Mesenchymal stem cell (in vitro differentiated cells and primary cell): ENCODE measurements at places on chromosomes 6 and 20.

DNA sequence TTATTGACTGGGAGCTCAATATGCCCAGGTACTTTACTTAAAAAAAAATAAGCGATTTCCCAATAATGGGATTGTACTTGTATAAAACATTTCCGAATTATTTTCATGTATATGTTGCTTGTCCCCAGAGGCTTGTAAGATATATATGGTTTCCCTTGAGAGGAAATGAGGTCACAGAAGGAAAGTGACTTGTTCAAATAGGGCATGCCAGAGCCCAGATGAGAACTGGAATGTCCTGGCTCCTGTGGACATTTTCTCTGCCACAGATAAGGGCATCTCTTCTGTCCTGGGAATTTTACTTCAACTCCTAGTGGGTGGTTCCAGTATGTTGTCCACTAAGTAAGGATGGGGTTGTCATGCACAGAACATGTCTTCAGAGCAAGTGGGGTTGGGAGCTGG, 63.0 kb downstream of the LYRM2 start:
- DNase-seq: no peak

- no peak for DNase-seq
These were observed 1.9 kb upstream of the SLC4A11 start for GRCh38 chr20:3240776-3241363.

DNA sequence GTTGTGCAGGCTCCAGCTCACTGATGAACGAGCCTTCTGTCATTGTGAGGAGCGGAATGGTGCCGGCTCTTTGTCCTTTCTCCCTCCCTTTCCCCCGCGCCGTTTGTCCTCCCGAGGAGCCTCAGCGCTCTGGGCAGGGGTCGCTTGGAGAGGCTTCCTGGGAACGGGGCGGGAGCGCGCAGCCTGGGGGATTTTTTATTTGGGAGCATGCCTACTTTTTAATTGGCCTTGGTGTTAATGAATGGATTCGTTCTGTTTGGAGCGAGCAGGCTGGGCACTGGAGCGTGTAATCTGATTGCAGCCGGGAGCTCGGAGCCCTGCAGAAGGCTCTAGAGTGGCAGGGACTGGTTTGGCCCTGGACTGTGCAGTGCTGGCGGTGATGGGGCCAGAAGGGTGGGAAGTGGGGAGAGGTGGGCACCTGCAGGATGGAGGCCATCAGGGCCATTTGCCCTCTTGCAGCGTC, 118.8 kb downstream of the CDH4 start:
- DNase-seq: no peak

DNA sequence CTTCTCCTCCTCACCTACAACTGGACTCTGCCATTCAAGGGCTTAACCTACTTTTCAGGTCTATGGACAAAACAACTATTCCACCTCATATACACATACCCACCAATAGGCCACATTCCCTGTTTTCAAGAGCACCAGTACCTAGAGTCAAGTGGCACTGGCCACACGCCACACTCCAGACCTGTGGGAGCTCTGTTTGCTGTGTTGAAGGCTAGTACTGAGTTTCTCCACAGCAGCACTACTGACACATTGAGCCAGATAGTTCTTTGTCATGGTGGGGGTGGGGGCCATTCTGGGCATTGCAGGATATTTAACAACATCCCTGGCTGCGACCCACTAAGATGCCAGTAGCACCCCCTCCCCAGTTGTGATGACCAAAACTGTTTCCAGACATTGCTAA, 84.1 kb downstream of the RALGAPA2 start:
- DNase-seq: no peak
